ENCODE measurements at places on chromosomes 16 and 17.

GRCh38 chr17:30021708-30022317 is 80.4 kb downstream of the EFCAB5 start:
- DNase-seq: peak; percentile 4

DNA sequence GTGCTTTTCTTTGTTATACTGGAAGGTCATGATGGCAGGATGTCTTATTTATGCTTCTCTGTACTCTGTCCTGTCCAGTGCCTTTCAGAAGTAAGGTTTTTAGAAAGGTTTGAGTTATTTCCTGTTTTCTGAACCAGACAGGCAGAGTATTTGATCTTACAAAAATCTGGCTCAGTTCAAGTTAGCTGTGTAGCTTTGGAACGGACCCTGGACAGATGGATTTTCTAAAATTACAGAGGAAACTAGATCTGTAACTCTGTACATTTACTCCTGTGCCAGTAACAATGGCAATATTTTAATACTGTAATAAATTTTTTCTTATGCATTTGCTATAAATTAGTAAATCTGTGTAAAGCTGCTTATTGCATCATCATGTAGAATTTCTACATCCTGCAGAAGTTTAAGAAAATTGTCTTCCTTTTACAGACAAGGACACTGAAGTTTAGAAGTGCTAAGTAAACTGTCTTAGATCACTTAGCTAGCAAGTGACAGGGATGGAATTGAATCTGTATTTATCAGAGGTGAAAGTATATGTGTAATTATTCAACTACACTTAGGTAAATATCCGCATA is 347.6 kb downstream of the WWOX start:
- DNase-seq: no peak

- no peak for DNase-seq
Observed at GRCh38 chr16:68779891-68780290, 42.8 kb downstream of the CDH1 start.

DNA sequence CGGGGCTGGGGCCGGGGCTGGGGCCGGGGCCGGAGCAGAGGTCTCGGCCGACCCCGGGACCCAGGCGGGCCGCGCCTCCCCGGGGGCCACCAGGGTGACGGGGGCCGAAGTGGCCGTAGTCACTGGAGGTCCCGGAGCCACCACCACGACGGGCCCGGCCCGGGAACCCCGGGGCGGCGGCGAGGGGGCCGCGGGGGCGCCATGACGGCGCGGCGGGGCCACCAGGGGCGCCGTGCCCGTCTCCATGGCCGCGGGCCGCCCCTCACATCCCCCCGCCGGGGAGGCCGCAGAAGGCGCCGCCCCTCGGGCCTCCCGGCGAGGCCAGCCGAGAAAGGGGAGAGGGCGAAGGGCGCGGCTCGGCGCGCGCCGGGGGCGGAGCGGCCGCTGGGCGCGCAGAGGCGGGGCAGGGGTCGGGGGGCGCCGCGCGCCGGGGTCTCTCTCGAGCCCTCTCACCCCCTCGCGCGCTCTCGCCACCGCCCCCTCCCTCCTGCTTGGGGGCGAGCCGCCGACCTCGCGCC is 297 bp downstream of the TBC1D10B start:
- no peak for DNase-seq

DNA sequence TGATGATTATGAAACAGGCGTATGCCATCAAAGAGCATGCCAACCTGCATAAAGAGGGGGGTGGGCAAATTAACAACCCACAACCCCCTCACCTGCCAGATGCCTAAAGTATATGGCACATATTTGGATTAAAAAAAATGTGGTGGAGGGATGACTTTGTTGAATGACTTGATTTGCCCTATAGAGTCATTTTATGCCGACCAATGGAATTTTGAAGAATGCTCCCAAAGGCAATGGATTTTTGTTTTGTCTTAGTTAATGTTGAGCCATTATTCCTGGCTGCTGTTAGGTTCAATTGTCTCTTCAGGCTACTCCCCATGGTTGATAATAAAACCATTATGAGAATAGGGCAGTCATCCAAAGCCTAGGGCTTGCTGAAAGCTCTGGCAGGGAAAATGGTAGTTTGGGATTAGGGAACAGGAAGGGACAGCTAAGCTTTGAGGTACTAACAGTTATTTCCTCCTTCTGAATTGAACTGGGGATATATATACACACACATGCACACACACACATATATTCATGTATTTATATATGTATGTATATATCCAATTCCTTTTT is 5.8 kb upstream of the CHCT1 start:
- DNase-seq: no peak

GRCh38 chr17:37884516-37884915 is 39.7 kb upstream of the TBC1D3K start:
- no peak for DNase-seq
